ENCODE measurements at places on chromosomes 7 and 10.

DNA sequence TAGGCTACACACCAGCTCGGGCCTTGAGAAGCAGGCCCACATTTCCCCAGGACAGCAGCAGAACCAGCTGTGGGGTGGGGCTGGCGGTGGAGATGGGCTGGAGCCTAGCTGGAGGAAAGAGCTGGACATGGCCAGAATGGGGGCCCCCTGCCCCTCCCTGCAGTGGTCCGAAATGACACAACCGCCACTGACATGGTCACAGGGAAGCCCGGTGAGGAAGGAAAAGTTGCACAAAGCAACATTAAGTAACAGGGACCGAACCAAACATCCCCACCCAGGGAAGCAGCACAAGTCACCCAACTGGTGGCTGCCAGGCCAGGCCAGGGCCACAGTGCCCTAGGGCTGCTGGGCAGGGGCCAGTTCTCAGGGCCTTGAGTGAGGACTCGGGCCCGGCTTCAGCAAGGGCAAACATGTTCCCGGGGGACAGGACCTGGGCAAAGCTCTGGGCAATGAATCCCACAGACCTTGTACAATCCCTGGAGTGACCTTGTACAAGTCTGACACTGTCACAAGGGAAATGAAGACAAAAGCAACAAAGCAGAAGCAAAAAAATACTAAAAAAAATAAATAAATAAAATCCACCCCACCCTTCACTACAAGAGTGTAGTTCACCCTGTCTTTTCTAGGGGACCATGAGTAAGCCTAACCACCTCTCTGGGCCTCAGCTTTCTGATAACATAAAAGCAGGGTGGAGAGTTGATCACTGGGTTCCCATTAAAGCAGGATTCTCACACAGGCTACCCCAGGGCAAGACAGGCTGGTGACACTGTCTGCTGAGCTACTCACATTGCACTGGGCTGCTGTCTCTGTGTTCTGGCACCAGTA lies 33.0 kb downstream of the PSAP start:
- DNase-seq, result no peak

- DNase-seq, result no peak
Measured at GRCh38 chr7:102454468-102454867, 10.2 kb downstream of the ALKBH4 start.

DNA sequence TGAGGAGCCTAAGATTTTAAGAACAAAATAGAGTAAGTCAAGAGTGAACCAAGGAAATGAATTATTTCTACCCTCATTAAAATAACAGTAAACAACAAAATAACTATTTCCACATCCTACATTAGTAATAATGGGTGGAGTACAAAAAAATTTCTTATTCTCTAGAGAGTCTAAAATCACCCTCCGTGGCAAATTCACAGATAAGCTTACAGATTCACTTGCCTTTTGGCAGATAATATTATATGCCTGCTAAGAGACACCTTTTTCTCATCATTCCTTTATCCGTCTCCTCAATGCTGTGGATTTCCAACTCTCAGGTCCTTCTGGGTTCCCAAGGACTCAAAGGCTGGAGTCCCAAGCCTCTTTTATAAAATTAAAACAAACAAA lies 2.2 kb upstream of the EPC1 start:
- no peak for DNase-seq

- no peak for DNase-seq
Measured at GRCh38 chr7:93165447-93165846, 17.3 kb upstream of the SAMD9L start.

DNA sequence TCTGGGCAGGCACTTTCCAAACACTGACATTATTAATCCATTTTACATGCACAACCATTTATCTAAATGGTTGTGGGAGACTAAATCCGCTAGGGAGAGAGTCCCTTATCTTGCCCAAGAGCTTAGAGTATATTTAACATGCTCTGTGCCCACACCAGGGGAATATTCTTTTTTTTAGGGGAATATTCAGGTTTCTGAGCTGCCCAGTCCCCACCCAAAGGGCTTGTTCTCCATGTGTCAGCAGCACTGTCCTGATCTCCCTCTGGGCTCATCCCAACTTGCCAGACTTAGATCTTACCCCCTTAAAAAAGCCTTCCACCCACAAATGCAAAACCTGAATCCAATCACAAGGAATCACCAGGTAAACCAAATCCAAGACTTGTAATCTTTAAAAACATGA lies 132.1 kb downstream of the ATXN7L1 start:
- no peak for DNase-seq

DNA sequence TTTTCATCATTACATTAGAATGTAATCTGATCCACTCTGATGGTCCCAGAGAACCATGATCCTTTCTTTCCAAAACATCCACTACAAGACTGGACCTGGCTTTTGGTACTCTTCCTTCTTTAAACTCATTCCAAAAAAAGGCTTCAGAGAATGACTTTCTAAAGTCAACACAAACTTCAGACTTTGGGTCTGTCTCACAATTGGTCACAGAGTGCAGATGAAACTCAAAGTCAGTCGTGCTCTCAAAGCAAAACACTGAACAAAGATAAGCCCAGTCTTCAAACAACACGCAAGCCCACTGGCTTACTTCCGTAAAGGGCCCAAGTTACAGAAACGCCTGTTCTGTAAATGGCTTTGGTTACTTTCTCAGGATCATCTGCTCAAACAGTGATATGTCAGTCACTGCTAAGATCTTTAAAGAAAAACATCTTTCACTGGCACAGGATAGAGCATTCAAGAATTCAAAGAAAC lies 250.9 kb upstream of the MKLN1 start:
- no peak for DNase-seq

DNA sequence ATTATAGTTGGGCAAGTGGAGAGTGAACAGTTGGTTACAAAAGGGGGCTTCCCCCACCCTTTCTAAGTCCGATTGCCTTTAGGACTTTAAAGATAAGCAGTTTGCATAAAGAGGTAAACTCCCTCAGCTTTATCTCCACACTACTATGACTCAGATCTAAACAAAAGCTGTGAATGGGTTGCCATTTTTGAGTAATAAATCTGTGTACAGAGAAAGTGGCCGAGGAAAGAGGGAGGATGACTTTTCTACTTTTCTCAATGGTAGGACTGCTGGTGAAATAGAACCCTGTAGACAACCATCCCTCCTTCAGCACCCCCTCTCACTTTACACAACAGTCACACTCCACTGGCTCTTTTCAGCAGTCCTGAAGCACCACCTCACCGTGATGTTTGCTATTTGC lies 71.2 kb downstream of the DNMBP start:
- DNase-seq, result no peak

DNA sequence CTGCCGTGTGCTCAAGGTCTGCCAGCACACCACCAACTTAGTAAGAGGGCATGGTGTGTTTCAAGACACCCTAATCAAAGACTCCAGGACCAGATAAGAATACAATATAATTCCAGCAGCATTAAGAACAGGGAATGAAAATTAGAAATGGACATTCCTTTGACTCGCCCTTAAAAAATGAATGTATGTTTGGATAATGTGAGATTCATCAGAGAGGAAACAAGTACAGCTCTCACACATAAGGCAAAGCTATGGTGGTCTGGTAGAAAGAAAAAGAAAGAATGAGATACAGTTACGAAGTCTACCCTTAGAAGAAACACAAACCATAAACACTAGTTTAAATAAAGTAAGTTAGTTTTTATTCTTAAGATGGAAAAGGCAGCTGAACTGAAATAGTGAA lies 174.8 kb upstream of the ANK3 start:
- DNase-seq, result no peak

- DNase-seq, result no peak
Measured at GRCh38 chr10:24708081-24708480, 15.6 kb downstream of the ARHGAP21 start.

GRCh38 chr10:127148933-127149220 lies 47.5 kb downstream of the INSYN2A start:
- DNase-seq, result no peak

- DNase-seq, result no peak
Measured at GRCh38 chr10:54559498-54559897, 241.5 kb downstream of the PCDH15 start.

All from thymus (tissue), 14 donors.